COR-L47 (cell line): ENCODE measurements at places on chromosomes 7 and 10.

DNA sequence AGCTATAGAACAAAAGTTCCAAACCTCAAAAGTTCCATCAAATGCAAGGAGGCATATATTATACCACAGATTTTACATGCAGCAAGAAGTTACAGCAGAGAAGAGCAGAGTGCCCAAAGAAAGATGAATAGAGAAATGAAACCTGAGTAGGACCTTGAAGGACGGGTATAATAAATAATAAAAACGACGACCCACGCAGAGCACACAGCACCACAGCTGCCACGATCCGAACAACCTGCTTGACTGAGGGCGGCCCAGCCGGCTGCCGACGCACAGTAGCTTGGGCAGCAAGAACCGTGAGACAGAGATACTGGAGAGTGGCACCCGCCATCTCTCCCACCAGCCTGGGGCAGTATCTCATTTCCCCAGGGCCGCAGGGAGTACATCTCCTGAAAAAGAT lies 79.0 kb downstream of the HIPK2 start:
- no peak for DNase-seq

- DNase-seq: no peak
Observed at GRCh38 chr10:93926613-93927012, 32.8 kb downstream of the SLC35G1 start.

- no peak for DNase-seq
Observed at GRCh38 chr7:79622781-79623180, 169.3 kb upstream of the MAGI2 start.

- peak; percentile 33 for DNase-seq
Observed at GRCh38 chr10:80202934-80203834, 2.2 kb downstream of the ANXA11 start.

DNA sequence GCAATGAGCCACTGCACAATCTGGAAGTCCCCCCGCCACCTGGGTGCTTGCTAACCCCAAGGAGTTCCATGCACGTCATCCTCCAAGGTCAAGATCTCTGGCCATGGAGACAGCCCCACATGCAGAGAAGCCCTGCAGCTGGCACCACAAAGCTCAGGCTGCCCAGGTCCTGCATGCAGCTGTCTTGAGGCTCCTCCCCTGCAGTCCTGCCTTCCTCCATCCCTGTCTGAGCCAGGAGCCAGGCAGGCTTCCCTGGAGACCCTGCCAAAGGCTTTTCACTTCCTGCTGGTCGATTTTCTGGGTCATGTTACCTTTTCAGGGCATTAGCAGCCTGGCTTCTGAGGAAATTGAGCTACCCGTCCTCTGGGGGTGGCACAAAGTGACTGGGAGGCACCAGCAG lies 12.5 kb upstream of the TMEM72 start:
- DNase-seq: no peak

- no peak for DNase-seq
Observed at GRCh38 chr10:118107040-118107439, 60.3 kb upstream of the RAB11FIP2 start.

DNA sequence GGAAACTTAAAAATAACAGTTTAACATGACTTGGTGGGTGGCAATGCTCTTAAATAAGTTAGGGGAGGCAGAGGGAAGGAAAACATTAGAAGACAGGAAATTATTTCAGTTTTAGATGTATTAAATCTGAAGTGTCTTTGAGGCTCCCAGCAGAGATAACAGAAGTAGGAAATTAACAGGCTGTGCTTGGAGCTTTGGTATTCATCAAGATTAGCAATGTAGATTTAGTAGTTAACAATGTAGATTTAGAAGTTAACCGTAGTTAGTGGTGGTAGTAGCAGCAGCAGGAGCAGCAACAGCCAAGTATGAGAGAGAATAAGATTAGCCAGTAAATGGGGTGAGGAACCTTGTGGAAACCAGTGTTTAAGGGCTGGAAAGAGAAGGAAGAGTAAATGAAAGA lies 48.7 kb upstream of the UBN2 start:
- no peak for DNase-seq

- DNase-seq: no peak
Observed at GRCh38 chr7:30634193-30634626, 39.5 kb downstream of the GARS1 start.
